NCI-H2081 (cell line): ENCODE measurements at places on chromosomes 3 and 15.

DNA sequence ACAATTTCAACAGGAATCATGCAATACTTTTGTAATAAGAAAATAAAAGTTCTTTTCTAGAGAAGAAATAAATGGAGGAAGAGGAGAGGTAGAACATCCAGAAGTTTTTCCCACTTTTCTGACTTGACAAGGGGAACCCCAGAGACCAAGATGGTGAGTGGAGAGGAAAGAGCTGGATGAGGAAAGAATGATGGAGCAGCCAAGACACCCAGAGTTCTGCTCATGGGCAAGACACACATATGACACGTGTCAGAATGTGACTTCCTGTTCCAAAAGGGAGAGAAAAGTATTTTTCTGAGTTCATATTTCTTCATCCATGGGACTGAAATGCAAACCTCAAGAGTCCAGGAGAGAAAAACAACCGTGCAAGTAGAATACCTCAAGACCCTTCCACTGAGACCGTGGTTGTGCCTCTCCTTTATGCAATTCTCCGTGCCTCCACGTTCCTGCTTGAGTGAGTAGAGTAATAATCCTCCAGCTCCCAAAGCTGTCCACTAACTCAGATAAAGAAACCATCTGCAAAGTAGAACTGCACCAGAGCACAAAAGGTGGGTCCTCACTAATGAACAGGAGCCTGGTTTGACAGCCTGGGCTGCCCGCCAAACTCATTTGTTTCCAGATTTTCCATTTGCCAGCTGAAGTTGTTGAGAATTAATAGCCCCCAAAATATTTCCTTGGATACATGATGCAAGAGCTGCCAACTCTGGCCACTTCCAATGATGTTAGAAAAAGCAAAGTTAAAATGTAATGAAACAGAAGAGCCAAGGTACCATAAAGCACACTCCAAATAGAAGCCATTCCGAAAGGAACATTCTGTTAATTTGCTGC lies 272.6 kb upstream of the IGF1R start:
- DNase-seq, result no peak

GRCh38 chr15:56496635-56497034 lies 31.7 kb upstream of the MNS1 start:
- peak; percentile 71 for DNase-seq

- no peak for DNase-seq
Measured at GRCh38 chr3:9768141-9768775, 1.5 kb downstream of the CAMK1 start.

DNA sequence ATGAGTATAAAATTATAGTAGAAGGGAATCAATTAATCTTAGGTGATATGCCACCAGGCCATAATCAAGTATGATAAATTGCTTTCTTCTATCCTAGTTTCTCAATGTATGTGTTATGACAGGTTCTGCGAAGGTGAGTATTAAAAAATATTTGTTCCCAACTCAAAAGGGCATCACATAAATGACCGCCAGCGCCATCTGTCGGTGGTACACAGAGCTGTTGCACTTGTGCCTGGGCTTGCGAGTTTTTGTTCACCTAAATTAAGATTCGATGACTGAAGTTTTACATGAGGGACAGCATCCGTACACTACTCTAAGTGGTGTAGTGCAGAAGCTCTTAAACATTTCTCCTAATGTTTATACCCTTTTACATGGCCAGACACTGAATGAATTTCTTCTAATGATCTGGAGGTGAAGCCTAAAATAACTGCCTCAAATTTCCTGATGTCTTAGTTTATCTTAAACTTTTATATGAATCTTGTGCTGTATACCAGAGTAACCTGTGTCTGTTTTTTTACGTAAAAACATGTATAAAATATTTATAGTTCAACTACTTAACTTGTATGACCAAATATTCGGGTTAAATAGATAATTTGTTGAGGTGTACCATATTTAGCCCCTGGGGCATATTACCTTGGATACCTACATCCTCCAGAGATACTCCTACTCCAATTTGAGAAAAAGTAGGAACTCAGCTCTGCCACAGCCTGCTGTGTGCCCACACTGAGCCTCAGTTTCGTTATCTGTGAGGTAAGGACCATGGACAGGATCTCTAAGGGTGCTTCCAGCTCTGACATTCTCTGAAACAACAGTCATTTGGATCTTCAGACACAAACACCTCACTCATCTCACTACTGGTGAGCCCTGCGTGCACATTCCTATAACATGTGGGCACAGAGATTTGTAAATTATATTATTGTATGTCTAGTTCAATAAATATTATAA lies 365.6 kb downstream of the MAGI1 start:
- DNase-seq, result peak; percentile 52

DNA sequence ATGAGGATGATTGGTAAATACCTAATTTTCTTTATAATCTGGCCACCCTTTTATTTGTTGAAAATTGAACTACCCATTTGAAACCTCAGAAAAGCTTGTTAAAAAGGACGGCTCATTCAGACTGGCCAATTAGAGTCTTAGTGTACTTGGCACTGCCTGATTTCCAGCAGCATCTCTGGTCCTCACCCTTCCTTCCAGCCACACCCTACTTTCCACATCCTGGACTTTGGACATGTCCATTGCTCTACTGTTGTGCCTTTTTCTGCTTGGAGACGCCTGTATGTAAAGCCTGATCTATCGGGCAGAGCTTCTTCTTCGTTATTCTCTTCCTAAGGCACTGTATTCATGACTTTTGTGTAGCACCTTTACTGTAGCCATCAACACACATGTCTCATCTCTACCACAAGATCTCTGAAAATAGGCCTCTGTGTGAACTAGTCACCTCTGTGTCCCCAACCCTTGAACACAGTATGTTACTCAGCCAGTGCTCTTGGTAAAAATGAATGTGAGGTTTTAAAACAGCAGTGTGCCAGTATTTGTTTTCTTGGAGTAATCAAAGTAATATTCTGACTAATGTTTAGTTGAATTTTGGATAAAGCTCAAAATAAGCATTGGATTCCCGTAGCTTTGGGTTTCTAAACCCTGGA lies 6.8 kb downstream of the RBM5 start:
- DNase-seq, result no peak

GRCh38 chr3:117450026-117450425 lies 740.4 kb downstream of the TUSC7 start:
- DNase-seq, result no peak

DNA sequence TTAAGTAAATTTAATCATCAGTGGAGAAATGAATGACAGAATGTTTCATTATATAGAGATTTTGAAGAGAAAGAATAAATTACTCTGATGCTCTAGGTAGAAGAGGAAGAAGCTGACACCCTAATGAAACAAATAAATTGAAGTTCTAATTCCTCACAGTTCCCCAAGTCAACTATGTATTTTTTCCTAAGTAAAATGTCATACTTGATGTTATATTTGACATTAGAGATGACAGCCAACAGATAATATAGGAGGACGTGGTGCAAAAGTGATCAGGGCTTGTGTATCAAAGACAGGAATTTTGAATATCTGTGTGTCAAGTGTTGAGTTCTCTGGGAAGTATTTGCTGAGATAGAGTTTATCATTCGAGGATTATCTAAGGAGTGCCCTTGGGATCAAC lies 81.2 kb upstream of the CADPS start:
- no peak for DNase-seq

GRCh38 chr3:173584093-173584837 lies 186.7 kb downstream of the NLGN1 start:
- DNase-seq, result peak; percentile 88

DNA sequence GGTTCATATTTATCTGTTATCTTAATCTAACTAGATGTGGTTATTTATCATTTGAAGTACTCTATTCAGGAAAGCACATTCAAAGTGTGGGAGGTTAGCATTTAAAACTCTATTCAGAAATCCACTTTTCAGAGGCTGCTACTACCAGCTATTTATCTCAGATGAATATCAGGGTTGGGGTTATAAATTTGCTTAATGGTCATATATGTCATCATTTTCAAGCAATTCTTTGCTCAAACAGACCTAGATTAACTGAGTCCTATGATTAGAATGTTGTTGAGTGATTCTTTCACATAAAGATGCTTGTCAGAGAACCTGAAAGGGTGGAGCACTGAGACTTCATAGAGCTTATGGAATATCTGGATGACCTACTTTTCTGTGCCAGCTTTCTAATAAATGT lies 436.9 kb upstream of the TGFBR2 start:
- no peak for DNase-seq

- DNase-seq, result no peak
Measured at GRCh38 chr3:19199131-19199530, 50.8 kb downstream of the KCNH8 start.

DNA sequence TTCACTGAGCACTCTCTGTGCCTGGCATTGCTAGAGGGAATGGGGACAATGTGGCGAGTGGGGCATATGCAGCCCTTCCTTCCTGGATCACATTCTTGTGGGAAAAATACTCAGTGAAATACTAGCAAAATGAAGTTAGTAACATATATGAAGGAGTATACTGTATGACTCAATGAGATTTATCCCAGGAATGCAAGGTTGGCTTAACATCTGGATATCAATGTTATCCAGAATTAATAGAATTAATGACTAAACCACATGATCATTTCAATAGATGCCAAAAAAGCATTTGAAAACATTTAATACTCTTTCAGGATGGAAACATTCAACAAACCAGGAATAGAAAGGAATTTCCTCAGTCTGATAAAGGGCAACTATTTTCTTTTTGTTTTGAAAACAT lies 27.5 kb downstream of the AMOTL2 start:
- DNase-seq, result no peak

DNA sequence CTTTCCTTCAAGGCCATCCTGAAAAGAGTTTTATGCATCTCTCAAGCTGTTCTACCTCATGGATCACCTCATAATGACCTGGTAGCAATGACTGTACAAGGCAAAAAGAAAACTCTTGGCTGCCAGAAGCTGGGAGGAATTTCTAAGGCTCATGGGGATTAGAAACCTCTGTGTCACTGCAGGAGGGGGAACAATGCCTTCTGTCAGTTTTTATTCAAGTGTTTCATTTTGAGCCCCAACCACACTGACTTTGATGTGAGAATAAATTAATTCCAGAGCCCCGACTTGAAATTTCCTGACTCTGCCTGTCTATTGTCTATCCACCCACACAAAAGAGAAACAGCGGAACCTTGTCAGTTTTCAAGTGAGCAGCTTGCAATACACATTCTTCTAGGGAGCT lies 58.7 kb upstream of the MRPL3 start:
- DNase-seq, result no peak

DNA sequence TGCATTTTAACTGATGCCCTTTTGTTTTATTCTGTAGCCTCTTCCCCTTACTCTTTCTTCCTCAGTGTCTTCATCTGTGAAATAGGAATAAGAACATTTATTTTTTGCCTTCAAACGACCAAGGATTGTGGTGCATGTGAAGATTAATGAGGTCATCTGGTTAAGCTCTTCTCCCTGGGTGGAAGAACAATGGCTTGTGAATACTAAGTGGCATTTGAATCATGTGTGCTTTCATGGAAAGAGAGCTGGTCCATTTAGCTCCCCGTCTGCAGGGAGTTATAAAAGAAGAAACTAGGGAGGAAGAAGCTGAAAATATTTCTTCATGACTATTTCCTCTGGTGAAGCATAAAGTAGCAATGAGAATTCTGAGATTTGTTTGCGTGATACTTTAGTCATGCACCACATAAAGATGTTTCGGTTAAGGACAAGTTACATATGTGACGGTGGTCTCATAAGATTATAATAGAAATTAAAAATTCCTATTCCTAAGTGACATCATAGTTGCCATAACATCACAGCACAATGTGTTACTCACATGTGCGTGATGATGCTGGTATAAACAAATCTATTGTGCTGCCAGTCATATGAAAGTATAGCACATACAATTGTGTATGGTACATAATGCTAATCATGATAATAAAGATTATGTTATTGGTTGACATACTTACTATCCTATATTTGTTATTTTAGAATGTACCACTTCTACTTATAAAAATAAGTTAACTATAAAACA lies 374.3 kb downstream of the RBMS3 start:
- DNase-seq, result no peak

DNA sequence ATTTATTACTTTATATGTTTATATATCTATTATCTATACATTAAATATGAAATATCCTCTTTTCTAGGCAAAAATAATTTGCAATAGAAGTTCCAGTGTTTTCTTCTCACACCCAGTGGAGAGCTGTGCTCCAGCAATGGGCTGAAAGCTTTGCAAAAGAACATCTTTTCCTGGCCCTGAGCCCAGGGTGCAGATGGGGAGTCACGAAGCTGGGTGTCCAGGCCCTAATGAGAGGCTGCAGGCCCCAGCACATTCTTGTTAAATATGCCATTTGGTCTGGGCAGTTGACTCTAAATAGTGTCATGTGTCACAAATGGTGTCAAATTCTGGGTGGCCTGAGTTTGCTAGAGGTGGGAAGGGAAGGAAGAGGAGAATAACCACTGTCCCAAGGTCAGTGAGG lies 5.7 kb downstream of the NTRK3 start:
- no peak for DNase-seq

GRCh38 chr3:61853912-61854311 lies 292.5 kb downstream of the PTPRG start:
- no peak for DNase-seq

DNA sequence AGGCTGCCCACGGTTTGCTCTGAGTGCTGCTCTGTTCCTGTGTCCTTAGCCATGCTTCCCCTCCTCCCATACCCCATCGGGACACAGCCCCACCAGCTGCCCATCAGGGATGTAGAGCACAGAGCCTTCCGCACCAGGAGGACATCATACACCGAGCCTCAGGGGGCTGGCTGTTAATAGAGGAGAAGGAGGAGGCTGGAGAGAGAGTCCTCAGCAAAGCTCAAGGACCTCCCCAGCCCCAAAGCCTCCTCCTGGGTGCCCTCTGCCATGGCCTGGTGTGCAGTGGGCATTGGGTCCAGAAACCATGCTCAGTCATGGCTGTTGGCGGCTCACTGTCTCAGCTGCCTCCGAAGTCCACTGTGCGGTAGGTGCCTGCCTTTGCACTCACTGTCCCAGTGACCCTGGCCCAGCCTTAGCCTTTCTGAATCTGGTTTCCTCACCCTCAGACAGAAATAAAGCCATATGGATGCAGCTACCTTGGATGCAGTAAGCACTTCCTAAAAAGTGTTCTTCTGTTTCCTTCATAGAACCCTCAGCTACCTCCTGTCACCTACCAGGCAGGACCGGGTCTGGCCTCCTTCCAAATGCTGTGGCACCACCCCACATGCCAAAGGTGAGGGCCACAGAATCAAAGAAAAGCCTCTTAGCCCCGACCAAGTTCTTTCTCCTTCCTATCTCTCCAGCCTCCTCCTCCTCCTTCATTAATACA lies 53.9 kb downstream of the ACAD9 start:
- no peak for DNase-seq
